ACHN (cell line): ENCODE measurements at places on chromosomes 4 and X.

DNA sequence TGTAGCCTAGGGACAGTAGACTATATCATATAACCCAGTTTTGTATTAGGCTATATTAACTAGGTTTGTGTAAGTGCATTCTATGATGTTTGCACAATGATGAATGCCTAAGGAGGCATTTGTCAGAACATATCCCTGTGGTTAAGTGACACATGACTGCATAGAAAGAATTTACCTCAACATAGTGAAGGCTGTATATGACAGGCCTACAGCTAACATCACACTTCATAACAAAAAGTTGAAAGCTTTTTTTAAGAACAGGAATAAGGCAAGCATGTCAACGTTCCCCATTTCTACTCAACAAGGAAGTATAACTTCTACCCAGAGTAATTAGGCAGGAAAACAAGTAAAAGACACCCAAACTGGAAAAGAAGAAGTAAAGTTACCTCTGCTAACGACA is 165.9 kb upstream of the NDST4 start:
- peak; percentile 58 for DNase-seq

GRCh38 chr4:146639506-146639932 is 826 bp downstream of the POU4F2 start:
- DNase-seq: no peak

DNA sequence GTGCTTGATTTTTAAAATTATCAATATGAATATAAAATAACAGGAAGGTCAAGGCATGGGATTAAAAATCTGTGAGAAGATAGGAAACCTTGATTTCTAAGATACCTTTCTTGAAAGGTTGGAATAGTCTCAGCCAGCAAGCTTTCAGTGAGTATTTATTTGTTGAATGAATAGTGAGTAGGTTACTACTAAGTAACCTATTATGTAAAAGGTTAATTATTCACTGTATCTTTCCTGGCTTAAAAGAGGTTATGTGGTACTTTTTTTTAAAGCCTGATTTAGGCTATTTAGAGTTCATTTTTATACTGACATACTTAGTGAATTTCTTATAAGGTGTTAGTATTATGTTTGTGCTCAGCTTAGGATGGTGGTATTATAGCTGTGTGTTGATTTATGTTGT is 123.5 kb downstream of the PTPN13 start:
- DNase-seq: peak; percentile 71

GRCh38 chr4:82754513-82755165 is 44.0 kb downstream of the SCD5 start:
- DNase-seq: no peak

DNA sequence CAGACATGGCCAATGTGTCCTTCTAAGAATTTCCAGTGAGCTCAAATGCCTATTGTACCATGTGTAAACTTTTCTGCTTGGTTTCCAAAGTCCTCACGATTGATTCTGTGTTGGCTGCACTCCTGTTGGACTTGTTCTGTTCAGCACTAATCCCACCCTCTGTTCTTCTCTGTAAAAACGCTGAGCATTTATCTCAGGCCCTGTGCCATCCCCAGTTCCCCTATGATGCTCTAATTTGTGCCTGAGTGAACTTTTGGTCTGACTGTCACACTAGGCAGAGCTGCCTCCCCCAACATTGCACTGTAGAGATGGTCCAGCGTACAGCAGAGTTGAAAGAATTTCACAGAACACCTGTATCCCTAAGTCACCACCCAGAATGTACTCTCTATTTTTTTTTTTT is 76.1 kb upstream of the STS start:
- no peak for DNase-seq

GRCh38 chrX:141791856-141792255 is 46.3 kb upstream of the MAGEC3 start:
- DNase-seq: no peak

GRCh38 chrX:32644476-32645245 is 566.7 kb downstream of the DMD start:
- no peak for DNase-seq
